ENCODE measurements at places on chromosomes 3 and 15.

- no peak for ATAC-seq
Observed at GRCh38 chr3:127037418-127037841, 54.5 kb downstream of the PLXNA1 start.

DNA sequence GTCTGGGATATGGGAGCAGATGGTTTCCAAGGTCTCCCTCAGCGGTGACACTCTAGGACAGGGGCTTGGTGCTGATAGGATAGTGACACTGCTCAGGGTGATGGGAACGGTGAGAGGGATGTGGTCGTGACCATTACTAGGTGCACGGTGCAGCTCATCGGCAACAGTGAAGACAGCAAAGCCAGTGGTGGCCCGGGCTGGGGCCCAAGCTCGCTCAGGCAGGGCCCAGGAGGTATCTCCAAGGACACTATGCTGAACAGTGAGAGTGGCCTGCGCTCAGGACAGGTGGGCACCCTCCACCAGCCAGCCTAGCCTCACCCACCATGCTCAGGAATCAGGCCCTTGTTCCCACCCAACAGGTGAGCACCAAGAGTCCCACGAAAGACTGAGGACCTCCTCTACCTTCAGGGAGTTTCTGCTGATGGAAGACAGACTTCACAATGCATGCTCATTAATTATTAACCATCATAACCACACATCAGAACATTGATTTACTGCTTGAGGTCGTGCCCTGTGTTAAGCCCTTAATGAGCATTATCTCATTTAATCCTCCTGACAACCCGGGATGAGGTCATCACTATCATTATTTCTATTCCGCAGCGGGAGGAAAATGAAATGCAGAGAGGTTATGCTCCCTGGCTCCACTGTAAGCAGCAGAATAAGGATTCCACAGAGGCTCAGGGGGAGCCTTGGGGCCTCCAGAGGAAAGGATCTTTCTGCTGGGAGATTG, 269.4 kb downstream of the UACA start:
- ATAC-seq = peak; percentile 41

DNA sequence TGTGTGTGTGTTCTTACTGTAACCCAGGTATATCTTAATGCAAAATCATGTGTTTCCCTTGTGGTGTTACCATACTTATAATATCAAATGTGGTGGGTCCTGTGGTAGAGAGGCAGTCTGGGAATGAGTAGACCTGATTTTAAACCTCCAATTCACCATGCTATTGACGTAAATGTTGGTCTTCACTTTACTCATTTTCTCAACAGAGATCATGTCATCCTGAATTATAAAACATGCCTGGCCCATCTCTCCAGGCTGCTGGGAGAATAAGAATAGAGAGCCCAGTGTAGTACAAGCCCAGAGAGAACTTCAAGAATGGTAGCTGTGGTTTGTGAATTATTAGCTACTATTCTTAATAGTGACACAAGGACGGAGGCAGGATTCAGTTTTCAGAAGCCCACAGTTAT, 88.1 kb downstream of the MBNL1 start:
- no peak for ATAC-seq

DNA sequence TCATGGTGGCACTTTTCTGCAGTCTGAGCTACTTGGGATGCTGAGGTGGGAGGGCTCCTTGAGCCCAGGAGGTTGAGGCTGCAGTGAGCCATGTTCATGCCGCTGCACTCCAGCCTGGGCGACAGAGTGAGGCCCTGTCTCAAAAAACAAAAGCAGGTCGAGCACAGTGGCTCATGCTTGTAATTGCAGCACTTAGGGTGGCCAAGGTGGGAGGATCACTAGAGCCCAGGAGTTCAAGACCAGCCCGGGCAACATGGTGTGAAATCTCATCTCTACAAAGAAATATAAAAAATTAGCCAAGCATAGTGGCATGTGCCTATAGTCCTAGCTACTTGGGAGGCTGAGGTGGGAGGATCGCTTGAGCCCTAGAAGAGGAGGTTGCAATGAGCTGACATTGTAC, 10.0 kb downstream of the UBAP1L start:
- ATAC-seq = no peak

GRCh38 chr3:58639001-58639400, 27.6 kb downstream of the FAM3D start:
- ATAC-seq = no peak

DNA sequence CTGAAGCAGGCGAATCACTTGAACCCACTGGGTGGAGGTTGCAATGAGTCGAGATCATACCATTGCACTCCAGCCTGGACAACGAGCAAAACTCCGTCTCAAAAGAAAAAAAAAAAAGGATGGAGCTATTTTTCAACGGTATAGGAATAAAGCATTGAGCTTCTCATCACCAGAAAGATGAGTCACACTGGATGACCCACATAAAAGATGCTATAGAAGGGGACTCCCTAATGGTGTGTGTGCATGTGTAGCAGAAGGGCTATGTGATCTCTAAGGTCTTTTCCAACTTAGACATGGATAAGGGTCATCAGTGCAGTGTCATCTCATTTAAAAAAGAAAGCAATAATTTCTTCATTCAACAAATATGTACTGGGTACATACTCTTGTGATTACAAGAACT, 476.0 kb downstream of the MFSD1 start:
- no peak for ATAC-seq

DNA sequence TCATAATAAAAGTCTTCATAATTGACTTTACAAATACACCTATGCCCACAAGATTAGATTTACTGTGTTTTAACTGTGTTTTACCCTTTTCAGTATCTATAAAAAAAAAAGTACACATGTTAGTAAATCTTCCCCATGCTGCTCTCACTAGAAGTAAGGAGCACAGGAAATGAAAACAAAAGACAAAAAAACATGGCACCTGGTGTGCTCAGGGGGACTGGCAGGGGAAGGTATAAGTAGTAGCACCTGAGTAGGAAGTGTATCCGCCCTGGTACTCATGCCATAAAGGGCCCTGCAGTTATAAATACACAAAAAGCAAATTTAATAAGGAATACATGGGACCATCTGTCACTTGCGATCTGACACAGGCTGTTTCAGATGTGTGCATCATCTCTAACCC, 8.9 kb upstream of the ALDH1A2 start:
- no peak for ATAC-seq

DNA sequence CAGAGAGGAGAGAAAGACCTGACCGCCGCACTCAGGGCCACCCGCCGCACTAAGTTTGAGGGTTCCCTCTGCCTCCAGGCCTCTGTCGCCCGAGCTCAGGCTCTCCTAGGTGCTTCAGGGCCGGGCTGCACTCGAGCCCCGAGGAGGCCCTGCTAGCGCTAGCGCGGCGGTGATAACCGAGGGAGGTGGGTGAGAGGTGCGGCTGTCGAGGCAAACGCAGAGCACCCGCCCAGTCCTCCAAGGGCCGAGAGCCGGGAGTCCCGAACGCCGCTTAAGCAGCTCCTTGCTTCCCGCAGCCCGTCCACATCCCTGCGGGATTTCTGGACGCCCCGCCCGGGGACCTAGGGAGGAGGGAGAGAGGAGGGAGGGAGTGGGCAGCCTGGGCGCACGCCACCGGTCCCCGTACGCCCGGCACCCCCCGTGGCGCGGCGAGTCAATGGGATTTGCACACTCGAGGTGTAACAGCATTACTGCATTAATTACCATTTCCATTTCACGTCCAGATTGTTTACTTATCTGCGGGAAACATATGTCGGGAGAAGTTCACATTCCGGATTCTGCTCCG, 6.8 kb downstream of the SOX14 start:
- ATAC-seq = no peak

DNA sequence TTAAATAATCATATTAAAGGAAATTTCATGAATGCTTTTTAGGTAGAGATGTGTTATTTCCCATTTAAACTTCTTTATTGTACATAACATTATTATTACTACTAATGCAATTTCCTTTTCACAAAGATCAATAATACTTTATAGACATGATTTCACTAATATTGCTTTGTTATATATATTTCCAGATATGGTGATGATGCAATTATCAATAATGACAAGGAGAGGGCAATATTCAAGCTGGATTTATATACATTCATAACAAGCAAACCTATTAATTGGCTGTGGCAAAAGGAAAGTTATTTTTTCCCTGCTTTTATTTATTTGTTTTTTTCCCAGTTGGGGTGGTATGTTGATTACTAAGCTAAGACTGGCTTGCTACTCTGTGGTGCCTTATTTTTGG, 113.5 kb downstream of the RAP2B start:
- no peak for ATAC-seq

- no peak for ATAC-seq
Observed at GRCh38 chr3:101850246-101851051, 1.1 kb downstream of the NFKBIZ start.

GRCh38 chr15:49185473-49185872, 15.4 kb downstream of the GALK2 start:
- ATAC-seq = no peak

- ATAC-seq = no peak
Observed at GRCh38 chr15:78855746-78856145, 16.9 kb upstream of the MORF4L1 start.

- ATAC-seq = peak; percentile 86
Observed at GRCh38 chr3:129626744-129627349, 20.4 kb upstream of the PLXND1 start.

GRCh38 chr3:76044601-76045600, 259.6 kb upstream of the ZNF717 start:
- ATAC-seq = no peak

GRCh38 chr3:69948246-69948862, 51.2 kb upstream of the SAMMSON start:
- no peak for ATAC-seq

DNA sequence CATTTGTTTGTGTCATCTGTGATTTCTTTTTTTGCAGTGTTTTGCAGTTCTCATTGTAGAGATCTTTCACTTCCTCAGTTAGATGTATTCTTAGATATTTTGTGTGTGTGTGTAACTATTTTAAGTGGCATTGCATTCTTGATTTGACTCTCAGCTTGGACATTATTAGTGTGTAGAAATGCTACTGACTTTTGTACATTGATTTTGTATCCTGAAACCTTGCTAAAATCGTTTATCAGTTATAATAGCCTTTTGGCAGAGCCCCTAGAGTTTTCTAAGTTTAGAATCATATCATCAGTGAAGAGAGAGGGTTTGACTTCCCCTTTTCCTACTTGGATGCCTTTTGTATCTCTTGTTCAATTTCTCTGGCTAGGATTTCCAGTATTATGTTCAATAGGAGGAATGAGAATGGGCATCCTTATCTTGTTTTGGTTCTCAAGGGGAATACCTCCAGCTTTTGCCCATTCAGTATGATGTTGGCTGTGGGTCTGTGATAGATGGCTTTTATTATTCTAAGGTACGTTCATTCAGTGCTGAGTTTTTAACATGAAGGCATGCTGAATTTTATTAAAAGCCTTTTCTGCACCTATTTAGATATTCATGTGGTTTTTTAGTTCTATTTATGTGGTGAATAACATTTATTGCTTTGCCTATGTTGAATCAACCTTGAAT, 211.7 kb downstream of the MBNL1 start:
- no peak for ATAC-seq

DNA sequence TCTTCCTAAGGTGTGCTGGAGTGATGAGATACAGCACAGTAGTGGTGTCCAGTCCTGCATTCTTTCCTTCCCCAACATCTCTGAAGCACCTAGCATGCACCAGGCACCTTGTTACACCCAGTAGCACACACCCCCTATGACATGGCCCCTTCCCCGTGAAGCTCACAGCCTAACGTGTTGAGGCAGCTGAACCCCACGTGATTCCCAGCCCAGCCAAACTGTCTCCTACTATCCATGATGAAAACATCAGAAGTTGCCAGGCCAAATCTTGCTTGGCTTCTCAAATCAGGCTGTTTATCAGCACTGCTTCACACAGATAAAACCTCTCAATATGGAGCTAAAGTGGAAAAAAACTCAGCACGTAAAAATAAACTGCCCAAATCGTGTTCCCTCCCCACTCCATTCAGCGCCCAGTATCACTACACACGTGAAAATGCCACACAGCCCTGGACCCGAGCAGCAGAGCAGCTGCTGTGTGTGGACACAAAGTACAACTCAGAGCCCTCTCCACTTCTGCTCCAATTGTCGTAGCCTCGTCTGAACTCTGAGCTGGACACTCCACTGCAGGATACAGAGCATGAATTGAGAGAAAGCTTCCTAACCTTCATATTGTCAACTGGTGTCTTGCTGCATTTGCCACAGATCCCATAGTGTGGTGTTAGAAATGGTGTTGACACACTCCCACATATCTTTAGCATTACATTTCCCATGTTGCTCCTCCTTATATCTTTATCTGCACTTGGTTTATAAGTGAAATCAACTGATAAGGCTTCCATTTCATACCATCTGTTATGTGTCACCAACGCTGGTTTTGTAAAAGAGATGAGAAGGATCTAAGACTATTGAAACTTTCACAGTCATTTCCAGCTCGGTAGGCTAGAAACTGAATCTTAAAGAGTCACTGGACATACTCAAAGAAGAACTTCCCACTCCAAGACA, 279.8 kb downstream of the RORA start:
- no peak for ATAC-seq

GRCh38 chr3:100396967-100397366, 3.9 kb downstream of the TOMM70 start:
- no peak for ATAC-seq

- ATAC-seq = peak; percentile 19
Observed at GRCh38 chr15:66956672-66957430, 108.6 kb upstream of the SMAD3 start.

GRCh38 chr3:185552358-185552877, at the start of gene LIPH:
LIPH (minus strand) TSS chr3:185552588; CDS start chr3:185552471, 117 bp downstream.
- ATAC-seq = peak; percentile 91

DNA sequence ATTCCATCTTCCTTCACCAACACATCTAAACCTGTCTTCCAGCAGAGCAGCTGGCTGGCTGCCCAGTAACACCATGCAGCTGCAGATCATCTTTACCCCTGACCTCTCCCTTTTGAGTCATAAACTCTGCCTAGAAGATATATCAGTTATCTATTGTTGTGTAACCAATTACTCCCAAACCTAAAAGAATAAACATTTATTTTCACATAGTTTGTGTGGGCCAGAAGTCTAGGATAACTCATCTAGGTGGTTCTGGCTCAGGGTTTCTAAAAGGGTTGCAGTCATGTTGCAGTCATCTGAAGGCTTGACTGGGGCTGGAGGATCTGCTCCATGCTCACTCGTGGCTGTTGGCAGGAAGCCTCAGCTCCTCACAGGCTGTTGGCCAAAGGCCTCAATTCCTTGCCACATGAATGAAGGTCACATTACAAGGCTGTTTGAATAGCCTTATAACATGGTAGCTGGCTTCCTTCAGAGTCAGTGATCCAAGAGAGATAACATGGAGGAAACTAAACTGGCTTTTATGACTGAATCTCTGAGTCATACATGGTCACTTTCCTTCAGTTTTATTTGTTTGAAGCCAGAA, 92.8 kb downstream of the GOLIM4 start:
- peak; percentile 66 for ATAC-seq

Data from esophagus mucosa (tissue), 1 donor.